ENCODE measurements at places on chromosomes 11 and 22.

DNA sequence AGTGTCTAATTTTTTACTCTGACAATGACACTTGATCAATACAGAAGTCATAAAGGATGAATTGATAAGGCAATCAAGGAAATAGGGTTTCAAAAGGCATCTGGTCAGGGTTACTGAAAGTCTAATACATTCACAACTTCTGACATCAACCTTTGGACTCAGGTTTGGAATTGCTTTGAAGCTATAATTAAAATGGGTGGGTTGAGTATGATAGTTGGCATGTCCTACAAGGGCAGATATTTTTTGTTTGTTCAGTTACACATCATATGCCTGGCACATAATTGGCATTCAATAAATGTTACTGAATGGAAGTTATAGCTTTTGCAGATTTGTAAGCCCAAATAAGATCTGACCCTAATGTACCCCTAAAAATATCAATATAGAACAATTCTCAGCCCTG is 7.3 kb upstream of the FUT4 start:
- no peak for DNase-seq

DNA sequence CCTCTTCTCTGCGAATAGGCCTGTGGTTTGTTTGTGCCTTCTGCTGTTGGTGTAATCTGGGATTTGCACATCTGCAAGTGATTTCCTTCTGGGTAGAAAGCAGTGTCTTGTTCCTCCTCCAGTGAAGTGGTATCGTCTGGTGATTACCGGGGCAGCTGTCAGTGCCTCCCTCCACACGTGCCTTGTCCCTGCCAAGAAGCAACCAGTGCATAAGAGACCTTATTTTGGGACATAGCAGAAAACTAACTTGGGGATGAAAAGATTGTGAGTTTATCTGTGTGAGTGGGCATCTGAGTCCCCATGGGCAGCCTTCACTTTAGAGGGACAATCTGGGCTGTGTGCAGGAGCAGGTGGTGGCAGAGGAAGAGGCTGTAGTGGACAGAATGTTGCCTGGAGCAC is 71.5 kb upstream of the SORL1-AS1 start:
- DNase-seq, result no peak

GRCh38 chr11:32353884-32354283 is 81.5 kb downstream of the WT1 start:
- no peak for DNase-seq

DNA sequence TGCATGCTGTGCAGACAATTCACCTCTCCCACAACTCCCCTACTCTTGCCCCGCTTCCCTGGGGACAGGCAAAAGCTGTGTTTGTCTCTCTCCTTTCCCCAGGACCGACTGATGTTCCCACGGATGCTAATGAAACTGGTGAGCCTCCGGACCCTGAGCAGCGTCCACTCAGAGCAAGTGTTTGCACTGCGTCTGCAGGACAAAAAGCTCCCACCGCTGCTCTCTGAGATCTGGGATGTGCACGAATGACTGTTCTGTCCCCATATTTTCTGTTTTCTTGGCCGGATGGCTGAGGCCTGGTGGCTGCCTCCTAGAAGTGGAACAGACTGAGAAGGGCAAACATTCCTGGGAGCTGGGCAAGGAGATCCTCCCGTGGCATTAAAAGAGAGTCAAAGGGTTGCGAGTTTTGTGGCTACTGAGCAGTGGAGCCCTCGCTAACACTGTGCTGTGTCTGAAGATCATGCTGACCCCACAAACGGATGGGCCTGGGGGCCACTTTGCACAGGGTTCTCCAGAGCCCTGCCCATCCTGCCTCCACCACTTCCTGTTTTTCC is 1.4 kb upstream of the MADD start:
- DNase-seq, result no peak

DNA sequence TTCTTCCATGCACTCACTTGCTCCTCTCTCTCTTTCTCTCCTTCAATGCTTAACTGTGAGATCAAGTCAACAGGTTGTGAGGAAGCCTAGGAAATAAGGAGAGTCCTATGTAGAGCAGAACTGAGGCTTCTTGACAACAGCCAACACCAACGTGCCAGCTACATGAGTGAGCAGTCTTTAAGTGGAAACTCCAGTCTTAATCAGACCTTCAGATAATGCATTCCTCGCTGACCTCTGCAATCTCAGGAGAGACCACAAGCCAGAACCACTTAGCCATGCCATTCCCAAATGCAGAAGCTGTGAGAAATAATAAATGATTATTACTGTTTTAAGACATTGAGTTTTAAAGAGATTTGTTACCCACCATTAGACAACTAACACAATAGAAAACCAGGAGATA is 6.1 kb upstream of the TEAD1 start:
- DNase-seq, result no peak

GRCh38 chr11:114165326-114166230 is 106.1 kb downstream of the ZBTB16 start:
- DNase-seq, result no peak

DNA sequence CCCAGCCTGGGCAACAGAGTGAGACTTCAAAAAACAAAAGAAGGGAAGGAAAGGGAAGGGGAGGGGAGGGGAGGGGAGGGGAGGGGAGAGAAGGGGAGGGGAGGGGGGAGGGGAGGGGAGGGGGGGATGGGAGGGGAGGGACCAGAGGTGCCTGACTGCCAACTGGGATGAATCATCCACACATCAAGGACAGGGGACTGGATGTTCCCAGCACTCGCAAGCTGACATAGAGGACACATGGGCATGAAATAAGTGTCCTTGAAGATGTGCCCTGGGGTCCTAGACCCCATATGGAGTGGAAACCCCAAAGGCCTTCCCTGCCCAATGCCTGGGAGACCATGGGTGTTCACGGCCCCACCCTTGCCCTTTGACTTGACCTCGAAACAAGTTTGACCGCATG is 19.8 kb downstream of the TST start:
- DNase-seq, result no peak

DNA sequence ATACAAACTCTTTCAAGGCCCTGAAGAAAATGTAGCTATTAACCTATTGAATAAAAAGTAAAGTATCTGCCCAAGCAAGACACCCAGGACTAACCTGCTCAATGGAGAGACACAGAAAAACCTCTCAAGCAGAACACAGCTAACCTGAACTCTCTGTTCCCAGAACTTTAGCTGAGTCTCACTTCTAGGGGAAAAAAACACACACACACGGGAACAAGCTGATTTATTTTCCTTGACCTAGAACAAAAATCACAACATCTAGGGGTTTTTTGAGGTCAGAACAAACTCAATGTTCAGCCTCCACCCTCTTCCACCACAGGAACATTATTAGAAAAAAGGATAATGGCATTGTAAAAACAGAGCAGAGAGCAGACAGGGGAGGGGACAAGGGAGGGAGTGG is 121.6 kb downstream of the BBOX1 start:
- DNase-seq, result no peak

DNA sequence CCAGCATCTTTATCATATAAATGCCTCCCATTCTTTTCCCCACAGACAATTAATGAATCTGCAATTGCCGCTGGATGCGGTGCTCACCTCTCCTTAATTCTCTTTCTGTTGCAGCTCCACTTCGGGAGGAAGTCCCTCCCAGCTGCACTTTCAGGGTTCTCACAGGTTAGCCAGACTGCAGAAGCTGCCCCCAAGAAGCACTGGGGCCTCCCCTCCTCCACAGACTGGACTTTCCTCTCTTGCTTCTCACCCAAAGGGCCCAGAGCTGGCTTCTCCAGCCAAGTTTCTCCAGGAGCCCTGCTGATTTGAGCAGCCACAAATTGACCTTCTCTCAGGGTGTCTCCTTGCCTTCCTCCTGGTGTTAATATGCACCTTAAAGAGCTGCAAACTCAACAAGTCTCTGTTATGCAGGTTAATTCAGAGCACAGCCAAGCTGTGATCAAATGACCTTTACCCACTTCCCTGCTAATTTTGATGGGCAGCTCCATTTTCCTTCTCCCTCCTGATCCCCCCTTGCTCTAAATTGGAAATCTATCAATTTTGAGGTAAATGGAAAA is 298.9 kb downstream of the BUD13 start:
- no peak for DNase-seq

- DNase-seq, result no peak
These were observed 12.8 kb downstream of the OR8A1 start for GRCh38 chr11:124582565-124582964.

DNA sequence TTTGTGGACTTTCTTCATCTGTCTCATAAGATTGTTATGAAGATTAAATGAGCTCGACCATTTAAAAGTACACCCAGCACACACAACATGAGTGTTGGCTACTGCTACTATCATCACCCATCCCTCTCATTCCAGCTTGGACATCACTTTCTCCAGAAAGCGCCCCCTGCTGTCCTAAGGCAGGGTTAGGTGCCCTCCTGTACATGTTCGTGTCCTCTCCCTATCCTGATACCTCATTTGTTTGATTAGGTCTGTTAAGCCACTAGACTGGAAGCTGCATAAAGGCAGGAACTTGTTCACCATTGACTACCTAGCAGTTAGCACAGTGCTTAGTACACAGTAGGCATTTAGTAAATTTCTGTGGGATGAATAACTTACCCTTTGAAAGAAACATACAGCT is 85.5 kb downstream of the ENTHD1 start:
- DNase-seq, result no peak

Measured in CD4-positive, alpha-beta T cell treated with Interleukin-15 for 1 hour (primary cell).